NCI-H1417 treated with DMSO at 0.1 percent for 48 hours (cell line): ENCODE measurements at places on chromosomes 12 and 14.
A peak's percentile ranks its signal among the peaks of the same experiment; 100 is the strongest.

- no peak for DNase-seq
These were observed 15.9 kb upstream of the FAR2 start for GRCh38 chr12:29133181-29133580.

GRCh38 chr12:115118177-115118724 lies 434.3 kb upstream of the TBX3 start:
- no peak for DNase-seq

- DNase-seq: no peak
These were observed 63.3 kb downstream of the BMP4 start for GRCh38 chr14:53893374-53893773.

- DNase-seq: no peak
These were observed 14.8 kb upstream of the DYRK2 start for GRCh38 chr12:67633708-67634107.

GRCh38 chr14:95068080-95068479 lies 89.2 kb downstream of the DICER1 start:
- DNase-seq: no peak

- DNase-seq: no peak
These were observed 6.0 kb downstream of the GLT1D1 start for GRCh38 chr12:128859311-128859710.

DNA sequence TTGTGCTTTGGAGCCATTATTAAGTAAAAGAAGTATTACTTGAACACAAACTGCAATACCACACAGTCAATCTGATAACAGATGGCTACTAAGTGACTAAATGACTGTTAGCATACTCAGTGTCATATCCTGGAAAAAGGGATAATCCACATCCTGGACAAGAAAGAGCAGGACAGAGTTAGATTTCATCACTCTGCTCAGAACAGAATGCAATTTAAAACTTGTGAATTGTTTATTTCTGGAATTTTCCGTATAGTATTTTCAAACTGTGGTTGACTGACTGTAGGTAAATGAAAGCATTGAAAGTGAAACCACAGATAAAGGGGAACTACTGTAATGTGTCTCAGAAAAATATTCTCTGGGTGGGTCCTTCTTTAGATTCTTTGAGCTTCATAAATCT lies 458.8 kb downstream of the TMEM117 start:
- DNase-seq: no peak

- no peak for DNase-seq
These were observed 95.1 kb downstream of the CAND1 start for GRCh38 chr12:67364228-67364627.

- no peak for DNase-seq
These were observed 88.4 kb downstream of the CAND1 start for GRCh38 chr12:67357376-67358125.

DNA sequence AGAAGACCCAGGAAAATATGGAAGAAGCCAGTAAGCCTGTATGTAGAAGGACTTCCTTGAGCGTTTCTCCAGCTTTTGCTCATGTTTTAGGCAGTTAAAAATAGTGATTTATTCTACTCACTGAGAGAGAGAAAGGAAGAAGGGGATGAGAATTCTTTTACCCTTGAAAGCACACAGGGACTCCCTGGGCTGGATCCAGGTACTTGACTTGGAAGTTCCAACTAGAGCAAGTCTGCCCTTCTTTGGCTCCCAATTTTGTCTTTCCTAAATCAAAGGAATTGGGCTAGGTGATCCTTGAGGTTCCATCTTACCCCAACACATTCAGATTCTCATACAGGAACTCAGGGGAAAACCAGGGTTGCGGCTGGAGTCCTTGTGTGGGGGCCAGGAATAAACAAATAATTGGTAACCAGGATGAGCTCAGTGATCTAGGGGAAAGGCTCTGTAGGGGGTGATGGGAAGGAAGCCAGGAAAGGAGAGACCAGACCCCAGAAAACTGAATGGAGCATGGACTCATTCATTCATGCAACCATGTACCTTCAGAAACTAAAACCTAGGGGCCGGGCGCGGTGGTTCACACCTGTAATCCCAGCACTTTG lies 11.5 kb upstream of the ITGA5 start:
- no peak for DNase-seq

- DNase-seq: no peak
These were observed 49.5 kb upstream of the NUAK1 start for GRCh38 chr12:106188256-106188655.

DNA sequence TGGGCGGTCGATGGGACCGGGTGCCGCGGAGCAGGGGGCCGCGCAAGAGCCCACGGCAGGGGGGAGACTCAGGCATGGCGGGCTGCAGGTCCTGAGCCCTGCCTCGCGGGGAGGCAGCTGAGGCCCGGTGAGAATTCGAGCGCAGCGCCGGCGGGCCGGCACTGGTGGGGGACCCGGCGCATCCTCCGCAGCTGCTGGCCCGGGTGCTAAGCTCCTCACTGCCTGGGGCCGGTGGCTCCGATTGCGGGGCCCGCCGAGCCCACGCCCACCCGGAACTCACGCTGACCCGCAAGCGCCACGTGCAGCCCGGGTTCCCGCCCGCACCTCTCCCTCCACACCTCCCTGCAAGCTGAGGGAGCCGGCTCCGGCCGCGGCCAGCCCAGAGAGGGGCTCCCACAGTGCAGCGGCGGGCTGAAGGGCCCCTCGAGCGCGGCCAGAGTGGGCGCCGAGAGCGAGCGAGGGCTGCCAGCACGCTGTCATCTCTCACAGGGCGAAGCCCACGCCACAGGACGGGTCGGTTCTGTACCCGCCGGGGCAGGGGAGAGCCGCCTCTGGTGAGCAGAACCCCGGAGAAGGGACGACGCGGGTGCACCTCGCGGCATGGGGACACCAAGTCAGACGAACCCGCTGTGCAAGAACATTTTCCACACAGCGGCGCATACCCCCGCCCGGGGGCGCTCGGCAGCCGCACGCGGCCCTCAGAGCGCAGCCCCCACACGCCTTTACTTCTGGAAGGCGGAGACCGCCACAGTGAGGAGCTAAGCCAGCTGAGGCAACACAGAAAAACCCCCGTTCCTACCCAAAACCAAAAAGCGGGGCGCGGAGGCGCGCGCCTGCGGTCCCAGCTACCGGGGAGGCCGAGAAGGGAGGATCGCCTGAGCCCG lies 1.2 kb upstream of the SIVA1 start:
- no peak for DNase-seq

- DNase-seq: no peak
These were observed 82.9 kb downstream of the BCL2L14 start for GRCh38 chr12:12153596-12153995.

- no peak for DNase-seq
These were observed 198.1 kb upstream of the KRR1 start for GRCh38 chr12:75709503-75709902.

DNA sequence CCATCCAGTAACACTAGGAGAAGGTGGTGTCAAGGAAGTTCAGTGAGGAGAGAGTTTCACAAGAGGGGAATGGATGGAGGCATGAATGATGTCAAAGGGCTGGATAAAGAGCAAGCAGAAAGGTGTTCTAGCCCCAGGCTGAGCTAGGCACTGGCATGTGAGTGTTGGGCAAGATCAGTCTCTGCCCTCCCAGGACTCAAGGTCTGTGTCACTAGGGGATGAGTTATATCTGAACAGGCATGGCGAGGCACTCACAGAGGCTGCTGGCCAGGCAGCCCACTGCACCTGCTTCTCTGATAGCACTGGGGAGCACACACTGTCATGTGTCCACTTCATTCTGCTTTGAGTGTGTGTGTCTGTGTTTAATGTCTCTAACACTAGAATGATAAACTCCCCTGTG lies 903.8 kb downstream of the BCL11B start:
- DNase-seq: no peak

DNA sequence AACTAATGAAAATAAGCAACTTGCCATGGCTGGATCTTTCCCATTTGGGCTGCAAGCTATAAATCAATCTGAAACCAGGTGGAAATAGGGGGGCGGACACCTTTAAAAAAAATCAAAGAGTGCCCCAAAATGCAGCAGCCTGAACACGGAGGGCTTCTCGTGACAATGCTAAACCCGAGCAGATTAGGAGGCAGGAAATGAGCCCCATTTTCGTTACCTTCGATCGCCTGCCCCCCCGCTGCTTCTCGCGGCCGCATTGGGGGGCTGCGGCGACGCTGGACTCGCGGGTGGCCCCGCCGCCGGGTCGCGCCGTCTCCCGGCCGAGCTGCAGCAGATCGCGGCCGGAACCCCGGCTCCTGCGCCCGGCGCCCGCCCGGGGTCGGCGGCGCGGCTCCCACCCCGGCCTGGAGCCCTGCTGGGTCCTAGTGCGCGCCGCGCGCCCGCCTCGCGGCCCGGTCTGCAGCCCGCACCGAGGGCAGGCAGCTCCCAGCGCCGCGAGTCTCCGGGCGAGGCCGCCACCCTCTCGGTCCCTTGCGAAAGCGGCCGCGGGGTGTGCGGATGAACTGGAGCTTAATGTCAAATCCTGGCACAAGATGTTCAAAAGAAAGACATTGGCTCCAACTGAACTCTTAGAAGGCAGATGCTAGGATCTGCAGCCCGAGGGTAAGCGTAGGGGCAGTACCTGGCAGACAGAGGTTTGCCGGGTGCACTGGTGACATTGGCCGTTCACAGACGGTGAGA lies 201.9 kb upstream of the FOXN3 start:
- no peak for DNase-seq

- DNase-seq: no peak
These were observed 118.2 kb upstream of the TMCC3 start for GRCh38 chr12:94768398-94769046.

- peak; percentile 33 for DNase-seq
These were observed 23.5 kb downstream of the DCAF5 start for GRCh38 chr14:69129264-69129880.

GRCh38 chr12:83461336-83461935 lies 774.7 kb downstream of the TMTC2 start:
- DNase-seq: no peak

GRCh38 chr12:114701553-114701952 lies 17.6 kb upstream of the TBX3 start:
- no peak for DNase-seq

DNA sequence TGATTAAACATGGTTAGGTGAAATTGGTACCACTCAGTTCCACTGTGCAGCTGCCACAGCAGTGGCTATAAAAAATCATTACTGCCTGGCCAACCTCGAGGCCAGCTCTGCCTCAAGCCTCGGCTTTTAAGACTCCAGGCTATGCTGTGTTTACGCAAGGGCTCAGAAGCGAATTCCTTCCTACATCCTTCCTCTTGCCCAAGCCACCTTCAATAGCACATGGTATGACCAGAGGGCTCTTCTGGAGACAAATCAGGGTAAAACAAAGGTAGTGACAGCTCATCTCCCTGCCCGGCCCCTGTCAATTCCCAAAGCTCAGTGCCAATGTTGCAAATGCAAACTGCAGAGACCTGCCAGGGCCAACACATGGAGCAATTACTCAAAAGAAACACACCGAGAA lies 31.9 kb downstream of the NUAK1 start:
- DNase-seq: no peak

GRCh38 chr14:61335671-61336275 lies 14.4 kb downstream of the PRKCH start:
- DNase-seq: no peak

DNA sequence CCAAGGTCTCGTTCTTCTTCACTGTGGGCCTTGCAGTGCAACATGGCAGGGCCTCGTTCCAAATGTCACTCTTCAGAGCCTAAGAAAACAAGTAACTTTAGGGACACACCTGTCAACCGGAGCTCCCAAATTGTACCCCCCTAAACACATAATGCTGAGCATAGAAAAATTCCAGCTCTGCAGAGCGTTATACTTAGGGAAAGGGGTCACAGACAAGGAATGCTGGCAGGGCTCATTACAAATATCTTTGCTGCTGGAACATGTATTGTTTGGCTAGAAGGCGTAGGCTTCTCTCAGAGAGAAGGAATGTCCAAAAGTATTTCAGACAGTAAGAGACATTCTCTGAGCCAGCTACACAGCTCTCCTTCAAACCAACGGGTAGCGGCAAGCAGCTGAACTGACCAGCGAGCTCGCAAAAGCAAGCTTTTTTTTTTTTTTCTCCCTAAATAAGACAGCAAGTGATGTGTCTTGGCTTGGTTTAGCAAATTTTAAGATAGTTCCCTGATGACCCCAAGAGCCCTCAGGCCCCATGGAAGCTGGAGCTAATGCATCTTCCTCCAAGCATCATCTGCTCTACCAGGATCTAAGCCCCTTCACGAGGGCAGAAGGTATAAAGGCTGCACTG lies 24.5 kb downstream of the SSH1 start:
- no peak for DNase-seq
